ENCODE measurements at places on chromosomes 6 and 20.

- DNase-seq, result no peak
Observed at GRCh38 chr6:54063228-54063539, 48.1 kb upstream of the MLIP start.

DNA sequence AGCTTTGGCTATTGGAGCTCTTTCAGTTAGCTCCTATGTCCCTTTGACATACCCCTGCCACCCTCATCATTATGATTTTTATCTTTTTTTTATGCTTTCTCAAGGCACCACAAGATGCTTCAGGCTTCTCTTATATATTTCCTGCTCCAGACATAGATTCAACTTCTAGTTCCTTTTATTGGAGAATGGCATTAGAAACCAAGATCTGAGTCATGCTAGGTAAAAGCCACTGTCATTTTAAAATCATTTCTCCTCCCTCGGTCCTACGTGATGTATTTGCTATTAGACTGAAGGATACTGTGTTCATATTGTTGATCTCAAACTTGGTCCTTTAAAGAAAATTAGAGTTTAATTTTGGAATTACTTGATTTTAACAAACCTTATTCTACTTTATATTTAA is 8.3 kb downstream of the TENT5A start:
- DNase-seq, result no peak

GRCh38 chr6:158876886-158877285 is 57.7 kb upstream of the EZR start:
- DNase-seq, result no peak

DNA sequence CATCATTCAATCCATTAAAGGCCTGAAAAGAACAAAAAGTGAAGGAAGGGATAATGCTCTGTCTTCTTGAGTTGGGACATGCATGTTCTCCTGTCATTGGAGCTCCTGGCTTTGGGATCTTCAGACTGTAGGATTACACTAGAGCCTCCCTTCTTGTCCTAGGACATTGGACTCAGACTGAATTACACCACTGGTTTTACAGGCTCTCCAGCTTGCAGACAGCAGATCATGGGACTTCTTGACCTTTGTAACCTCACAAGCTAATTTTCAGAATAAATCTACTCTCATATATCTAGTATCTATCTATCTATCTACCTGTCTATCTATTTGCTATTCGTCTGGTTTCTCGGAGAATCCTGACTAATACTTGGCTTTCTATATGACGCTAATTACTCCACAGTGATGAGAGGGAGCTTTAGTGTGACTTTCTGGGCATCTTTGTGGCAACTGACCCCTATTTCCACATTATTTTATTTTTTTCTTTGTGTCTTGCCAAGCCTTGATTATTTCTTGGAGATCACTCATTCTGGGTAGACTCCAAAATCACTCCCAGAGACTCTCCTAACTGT is 151.9 kb upstream of the ZNF184 start:
- DNase-seq, result no peak

DNA sequence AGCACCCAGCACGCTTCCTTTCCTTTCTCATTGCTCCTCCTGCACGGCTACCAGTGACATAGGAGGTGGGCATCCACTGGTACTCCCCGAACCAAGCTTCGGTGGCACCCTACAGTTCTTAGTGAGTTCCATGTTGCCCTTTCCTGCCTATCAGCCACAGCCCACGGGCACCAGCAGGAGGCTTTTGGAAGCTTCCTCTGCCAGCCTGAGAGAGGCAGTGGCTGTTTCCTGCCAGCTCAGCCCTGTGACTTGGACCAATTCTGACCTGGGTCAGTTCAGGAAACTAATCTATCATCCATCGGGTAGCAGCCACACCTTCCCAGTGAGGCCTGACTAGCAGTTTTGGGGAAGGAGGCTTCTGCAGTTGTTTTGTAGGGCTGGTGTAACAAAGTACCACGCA is 176.4 kb upstream of the UST start:
- no peak for DNase-seq

DNA sequence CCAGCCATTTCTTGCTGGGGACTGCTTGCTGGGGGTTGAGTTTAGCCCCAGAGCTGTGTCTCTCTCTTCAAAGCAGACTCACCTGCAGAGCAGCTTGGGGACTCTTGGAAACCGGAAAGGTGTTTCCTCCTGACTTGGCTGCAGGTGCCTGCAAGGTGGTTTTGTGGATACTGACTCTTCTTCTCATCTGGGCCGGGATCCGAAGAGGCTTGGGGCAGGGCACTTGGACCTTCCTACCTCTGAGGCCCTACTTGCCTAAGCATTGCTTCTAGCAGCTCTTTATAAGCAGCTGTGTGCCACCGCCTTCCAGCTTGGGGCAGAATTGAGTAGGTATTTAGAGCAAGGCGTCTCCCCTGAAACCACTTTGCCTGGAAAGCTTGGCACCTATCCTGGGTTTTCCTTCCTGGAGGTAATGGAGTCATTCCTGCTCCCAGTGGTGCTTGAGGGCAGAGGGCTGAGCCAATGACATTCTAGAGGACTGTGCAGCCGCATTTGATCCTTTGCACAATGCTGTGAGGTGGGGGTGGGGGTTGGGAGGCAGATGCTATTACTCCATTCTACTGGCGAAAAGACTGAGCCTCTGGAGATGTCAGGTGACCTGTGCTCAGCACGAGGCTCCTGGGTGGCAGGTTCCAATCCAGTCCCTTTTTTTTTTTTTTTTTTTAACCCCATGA is 3.4 kb upstream of the CTSZ start:
- DNase-seq, result no peak

GRCh38 chr6:3210024-3210610 is 17.3 kb downstream of the TUBB2B start:
- no peak for DNase-seq

- DNase-seq, result no peak
Observed at GRCh38 chr6:48994811-48995210, 468.2 kb downstream of the MMUT start.

- DNase-seq, result no peak
Observed at GRCh38 chr6:104607501-104607900, 252.2 kb downstream of the HACE1 start.

DNA sequence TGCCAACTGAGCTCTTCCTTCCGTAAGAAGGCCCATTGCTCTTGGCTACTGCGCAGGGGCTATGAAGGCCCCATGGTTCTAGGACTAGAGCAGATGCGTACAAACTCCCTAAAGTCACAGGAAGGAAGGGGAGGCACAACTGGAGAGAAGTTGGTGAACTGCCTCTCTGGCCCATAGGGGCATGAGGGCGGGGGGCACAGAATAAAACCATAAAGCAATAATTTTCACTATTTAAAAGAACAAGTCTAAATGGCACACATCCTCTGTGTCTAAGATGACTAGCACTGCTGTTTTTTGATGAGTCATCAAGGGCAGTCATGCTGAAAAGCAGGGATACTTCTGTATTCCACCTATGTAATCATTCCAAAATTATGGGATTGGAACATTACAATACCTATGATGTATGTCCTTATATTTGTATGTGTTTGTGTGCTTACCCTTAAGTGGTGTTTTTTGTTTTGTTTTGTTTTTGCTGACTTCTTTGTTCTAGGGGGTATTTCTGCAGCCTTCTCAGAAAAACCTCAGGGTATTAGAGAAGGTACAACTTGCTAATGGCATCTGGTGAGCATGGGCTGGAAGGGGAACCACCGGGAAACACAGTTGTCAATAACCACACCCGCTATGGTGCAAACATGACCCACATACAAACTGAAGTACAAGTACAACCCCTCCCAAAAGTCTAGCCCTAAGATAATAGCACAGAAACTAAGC is 36.9 kb downstream of the B4GALT5 start:
- DNase-seq, result no peak

DNA sequence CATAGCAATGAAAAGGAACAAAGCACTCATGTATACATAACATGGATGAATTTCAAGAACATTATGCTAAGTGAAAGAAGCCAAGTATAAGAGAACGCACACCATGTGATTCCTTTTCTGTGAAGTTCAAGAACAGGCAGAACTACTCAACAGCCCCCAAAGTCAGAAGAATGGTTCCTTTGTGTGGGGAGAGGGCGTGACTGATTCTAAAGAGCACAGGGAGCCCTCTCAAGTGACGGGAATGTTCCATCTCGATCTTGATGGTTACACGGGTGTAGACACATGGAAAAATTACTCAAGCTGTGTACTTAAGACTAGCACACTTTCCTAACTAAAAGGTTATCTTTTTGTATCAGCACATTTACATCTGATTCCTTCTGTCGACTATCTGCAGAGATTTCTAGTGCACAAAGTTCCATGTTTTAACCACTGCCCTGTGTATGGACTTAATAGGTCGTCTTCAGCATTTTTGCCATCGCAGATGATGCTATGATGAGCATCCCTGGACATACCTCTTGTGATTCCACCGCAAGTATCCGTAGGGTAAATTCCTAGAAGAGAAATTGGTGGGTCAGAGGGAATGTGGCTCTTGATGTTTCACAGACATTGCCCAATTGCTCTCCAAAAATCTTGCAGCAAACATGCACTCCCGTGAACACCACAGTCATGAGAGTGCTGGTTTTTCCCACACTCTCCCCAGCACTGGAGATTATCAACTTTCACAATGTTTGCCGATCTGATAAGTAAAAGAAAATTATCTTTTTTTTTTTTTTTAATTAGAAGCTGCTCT is 279.3 kb downstream of the BMP7 start:
- DNase-seq, result no peak

- no peak for DNase-seq
Observed at GRCh38 chr6:137731960-137732616, 135.0 kb upstream of the TNFAIP3 start.

- no peak for DNase-seq
Observed at GRCh38 chr20:34201531-34201930, 39.7 kb upstream of the ASIP start.

DNA sequence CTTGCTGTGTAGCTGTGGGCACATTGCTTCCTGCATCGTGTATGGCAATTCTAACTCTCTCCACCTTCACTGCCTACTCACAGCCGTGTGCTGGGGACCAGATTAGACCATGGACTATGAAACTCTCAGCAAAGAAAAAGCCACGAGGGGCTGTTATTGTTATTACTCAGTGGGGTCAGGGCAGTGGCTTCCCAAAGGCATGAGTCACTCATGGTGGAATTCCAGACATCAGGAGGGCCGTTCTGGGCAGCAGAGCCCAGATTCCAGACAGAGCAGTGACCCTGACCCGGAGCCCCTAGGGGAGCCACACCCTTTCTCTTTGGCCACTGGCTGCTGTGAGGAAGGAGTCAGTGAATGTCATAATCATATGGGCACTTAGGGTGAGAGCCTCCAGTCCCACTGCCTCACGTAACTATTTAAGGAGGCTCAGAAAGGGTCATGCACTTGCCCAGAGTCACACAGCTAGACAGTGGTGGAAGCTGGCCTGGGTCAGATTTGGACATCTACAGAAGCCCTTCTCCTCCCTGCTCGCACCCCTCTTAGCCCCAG is 22.2 kb upstream of the CCN5 start:
- DNase-seq, result peak; percentile 45

DNA sequence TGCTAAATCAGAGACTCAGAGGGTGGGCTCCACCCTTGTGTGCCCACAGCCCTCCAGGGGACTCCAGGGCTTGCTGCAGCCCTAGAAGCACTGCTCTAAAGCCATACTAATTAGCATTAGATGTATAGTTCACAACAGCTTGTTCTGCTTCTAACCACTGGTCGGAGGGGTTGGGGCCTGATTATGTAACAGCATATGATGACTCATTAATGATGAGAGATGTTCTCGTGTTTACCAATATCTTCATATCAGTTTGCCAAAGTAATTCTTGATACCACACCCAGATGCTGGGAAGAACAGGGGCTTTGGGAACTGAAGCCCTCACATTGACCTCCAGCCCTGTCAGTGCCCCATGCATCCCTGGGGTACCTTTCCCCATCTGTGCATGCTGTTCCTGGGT is 104.1 kb upstream of the FOXA2 start:
- DNase-seq, result no peak

DNA sequence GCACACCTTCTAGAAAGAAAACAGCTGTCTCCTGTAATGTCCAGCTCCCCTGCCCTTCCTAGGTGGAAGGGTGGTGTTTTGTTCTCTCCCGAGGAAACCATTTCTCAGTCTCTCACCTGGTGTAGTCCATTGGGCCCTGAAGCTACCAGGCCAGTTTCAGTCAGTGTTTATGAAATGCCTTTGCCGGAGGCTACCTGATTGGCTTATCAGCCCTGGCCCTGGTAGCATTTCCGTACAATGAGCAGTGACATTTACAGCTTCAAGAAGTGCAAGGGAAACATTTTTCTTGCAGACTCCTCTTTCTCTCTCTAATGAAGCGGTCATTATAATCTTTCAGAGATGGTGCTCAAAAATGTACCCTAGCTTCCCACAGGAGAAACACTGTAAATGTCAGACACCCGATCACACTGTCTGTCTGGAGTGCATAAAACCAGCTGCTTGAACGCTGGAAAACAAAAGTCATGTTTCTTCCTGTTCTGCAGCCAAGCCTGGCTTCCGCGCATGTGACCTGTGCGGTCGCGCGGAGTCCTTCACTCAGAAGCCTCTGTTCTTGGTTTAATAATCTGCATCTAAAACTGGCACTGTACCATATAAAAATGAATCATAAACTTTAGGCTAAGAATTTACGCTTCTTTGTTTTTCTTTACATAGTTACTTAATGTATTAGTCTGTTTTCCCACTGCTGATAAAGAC is 28.4 kb upstream of the SAYSD1 start:
- DNase-seq, result no peak

- DNase-seq, result no peak
Observed at GRCh38 chr6:118897386-118897785, 3.4 kb downstream of the ASF1A start.

GRCh38 chr20:31559704-31560093 is 45.4 kb upstream of the ID1 start:
- DNase-seq, result no peak

- DNase-seq, result no peak
Observed at GRCh38 chr6:57209030-57209429, 13.1 kb downstream of the RAB23 start.

- no peak for DNase-seq
Observed at GRCh38 chr6:19181211-19181610, 656.0 kb upstream of the ID4 start.

DNA sequence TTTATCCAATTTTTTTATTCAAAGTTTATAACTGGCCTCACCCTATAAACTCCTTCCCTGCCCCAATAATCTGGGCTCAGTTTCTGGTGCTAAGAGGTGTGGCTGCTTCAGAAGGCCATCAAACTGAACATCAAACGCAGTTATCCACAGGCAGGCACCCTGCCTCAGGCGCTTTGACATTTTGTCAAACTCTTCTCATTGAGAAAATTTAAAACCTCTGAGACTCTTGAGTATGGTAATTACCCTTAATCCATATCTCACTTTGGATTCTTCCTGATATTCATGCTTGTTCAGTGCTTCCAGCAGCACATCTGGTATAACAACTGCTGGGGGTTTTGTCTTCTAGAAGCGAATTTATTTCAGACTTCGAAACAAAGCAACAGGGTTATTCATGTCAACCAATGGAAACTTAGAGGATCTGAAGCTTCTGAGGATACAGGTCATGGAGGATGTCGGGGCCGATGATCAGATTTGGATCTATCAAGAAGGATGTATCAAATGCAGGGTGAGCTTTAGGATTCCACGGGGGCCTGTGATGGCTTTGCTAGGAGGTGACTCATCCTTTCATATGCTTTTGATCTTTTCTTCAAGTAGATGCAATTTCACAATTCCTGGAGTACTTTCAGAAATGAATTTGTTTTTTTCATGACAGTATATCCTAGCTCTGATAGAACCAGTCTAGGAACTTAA is 68.2 kb downstream of the RTN4IP1 start:
- DNase-seq, result no peak

All from iPS-NIHi11 (cell line).